CD4-positive, alpha-beta T cell treated with Interleukin-1 beta for 1 hour (primary cell): ENCODE measurements at places on chromosomes 11 and 22.

- no peak for DNase-seq
Measured at GRCh38 chr11:99410636-99411035, 389.9 kb downstream of the CNTN5 start.

DNA sequence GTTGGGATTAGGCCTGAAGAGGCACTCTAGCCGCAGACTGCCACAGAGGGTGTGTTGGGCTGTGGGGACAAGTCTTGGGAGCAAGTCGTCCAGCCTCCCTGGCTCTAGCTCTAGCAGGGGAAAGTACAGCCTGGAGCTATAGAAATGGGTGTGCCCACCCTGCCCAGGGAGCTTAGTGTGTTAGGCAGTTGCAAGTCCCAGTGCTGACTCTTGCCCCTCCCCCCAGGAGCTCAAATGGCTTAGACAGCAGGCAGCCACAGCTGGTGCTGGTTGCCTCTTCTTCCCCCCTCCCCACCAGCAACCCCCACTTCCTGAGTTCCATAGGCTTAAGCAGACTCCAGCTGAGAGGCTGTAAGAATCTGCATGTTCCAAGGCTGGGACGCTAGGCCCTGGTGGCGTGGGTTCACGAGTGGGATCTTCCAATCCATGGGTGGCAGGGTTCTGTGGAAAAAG, 61.2 kb downstream of the GUCY1A2 start:
- DNase-seq: no peak

DNA sequence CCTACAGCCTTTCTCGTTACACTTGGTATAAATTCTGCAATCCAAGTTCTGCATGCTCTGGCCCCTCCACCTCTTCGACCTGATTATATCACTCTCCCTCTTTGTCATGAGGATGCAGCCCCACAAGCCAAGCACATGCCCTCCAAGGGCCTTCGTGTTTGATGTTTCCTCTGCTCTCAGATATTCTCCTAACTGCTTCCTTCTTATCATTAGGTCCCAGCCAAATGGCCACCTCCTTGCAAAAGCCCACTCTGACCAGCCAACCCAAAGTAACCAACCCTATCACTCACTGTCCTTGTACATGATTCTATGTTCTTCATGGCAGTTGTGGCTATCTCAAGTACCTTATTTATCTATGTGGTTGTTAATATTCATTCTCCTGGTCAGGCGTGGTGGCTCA, 38.3 kb upstream of the LRRC55 start:
- DNase-seq: no peak

DNA sequence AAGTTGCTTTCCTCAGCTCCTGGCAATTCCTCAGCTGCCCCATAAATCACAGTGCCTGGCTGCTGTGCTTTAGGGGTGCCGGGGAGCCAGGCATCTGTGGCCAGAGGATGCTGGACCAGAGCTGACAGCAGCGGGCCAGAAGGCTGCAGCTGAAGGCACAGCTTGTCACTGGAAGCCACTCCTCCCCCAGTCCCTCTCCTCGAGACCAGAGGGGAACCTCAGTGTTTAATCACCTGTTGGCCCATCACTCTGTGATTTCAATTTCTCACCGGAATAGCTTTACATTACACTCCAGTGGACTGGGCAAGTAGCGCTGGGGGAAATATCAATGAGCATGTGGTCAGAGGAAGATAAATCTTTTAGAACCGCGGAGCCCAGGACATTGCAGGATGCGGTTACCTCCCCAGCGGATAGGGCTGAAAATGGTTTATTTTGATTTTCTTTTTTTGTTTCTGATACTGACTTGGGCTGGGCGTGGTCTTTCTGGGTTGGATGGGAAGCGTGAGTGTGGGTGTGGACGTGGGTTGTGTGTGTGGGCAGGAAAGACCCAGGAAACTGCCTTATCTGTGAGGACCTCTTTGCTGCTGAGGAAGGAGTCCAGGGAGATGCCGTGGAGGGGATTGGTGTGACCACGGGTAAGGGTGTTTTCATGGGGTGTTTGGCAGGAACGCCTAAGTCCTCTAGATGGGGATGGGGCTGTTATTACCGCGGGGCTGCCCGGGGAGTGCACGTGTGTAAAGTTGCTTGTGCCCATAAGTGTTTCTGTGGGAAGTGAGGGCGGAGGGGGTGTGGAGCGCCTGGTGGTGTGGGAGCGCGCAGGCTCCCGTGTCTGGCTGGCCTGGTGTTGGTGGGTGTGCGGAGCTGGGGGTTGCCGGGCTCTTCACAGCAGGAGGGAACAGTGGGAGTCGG, 4.0 kb downstream of the DAGLA start:
- no peak for DNase-seq

- no peak for DNase-seq
Measured at GRCh38 chr22:42680648-42681047, 31.5 kb upstream of the CYB5R3 start.

DNA sequence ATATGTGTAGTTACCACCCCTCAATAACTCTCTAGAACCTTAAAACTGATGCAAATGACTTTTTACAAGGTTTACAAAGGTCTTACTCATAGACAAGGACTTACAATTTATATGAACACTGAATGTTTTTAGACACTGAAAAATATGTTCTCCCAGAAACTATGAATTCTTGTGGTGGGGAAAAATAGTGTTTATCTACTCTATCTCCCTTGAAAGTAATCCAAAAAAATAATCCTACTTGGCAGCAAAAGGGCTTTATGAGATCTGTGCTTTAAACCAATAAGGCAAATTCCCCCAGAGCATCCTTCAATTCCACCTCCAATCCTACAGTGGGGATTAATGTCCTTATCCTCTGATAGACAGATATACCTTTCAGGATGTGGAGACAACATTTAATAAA, 1984.1 kb upstream of the RAG2 start:
- no peak for DNase-seq

GRCh38 chr11:73983741-73984538, 1.3 kb upstream of the UCP2 start:
- DNase-seq: peak; percentile 29

- no peak for DNase-seq
Measured at GRCh38 chr11:85531191-85531897, 95.8 kb downstream of the DLG2 start.

DNA sequence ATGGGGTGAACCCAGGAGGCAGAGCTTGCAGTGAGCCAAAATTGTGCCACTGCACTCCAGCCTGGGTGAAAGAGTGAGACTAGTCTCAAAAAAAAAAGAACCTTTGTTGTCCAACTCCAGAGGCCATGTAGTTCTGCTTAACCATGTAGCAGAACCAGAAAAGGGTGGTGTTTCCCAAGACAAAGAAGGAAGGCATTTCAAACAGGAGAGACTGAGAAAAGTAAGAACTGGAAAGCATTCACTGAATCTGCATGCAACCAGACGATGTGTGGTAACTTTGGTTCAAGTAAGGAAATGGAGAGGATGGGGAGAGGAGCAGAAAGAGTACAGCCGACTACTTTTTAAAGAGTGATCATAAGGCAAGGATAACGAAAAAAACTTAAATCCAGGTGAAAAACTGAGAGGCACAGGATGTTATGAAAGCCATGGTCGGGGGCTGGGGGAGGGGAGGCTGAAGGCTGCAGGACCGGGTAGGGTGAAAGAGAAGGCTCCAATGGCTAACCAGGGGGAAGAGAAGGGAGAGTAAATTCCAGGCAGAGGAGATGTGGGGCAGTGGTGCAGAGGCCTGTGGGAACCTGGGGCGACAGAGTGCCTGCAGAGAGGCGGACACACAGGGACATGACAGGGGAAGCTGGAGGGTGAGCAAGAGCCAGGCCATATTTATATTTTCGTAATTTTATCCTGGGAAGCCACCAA, 48.8 kb downstream of the MAPK1 start:
- no peak for DNase-seq

DNA sequence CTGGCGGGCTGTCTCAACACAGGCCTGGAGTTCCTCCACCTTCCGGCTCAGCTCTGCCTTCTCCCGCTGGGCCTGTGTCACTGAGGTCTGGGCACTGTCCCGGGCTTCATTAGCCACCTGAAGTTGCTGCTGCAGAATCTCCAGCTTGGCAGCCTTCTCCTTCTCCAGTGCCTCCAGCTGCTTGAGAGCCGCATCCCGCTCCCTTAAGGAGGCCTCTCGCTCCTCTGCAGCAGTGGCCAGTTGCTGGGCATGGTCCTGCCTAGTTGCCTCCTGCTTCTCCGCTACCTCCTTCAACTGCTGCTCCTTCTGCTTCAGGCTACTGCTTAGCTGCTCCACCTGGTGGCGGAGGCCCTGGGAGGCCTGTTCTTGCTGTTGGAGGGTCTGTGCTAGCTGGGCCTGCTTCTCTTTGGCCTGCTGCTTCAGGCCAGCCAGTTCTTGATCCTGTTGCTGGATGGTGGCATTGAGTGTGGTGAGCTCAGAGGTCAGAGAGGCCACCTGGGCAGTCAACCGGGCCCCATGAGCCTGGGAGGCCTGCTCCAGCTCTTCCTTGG, 16.9 kb downstream of the IL18BP start:
- DNase-seq: no peak

DNA sequence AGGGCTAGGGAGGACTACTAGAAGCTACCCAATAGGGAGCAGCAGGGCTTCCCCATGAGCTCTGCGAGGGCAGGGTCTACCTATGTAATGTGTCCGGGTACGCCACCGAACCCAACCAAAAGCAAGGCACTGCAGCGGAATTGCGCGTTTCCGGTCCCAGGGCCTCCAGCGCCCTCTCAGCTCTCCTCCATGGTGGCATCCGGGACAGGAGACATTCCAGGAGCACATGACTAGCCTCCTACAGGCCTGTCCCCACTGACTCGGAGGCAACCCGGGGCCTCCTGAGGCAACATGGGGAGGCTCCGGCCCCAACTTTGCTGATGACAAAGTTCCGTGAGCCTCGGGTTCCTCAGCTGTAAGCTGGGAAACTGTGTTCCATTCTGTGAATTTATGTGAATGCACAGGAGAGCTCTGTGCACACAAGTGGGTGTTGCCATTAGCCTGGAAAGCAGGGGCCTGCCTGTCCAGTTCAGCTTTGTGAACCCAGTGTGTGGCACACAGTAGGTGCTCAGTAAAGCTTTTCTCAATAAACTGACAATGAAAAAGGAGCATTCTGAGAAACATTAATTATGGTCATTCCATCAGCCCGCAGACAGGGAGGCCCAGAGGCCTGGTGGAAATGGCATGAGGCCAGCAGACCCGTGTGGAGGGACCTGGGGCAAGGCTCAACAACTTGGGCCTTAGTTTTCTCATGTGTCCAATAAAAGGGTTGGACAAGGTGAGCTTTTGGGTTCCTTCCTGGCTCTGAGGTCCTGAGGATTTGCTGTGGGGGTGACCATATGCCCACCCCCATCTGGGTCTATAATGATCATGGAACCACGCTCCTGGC, 50.3 kb downstream of the CHRDL2 start:
- DNase-seq: no peak
